ENCODE measurements at places on chromosomes 7 and 10.

- DNase-seq, result no peak
These were observed 33.7 kb downstream of the CYP2C8 start for GRCh38 chr10:95035332-95036295.

- DNase-seq, result no peak
These were observed 60.7 kb downstream of the TMEM209 start for GRCh38 chr7:130144312-130145171.

GRCh38 chr7:113444261-113444660, 325.9 kb upstream of the SMIM30 start:
- DNase-seq, result no peak

DNA sequence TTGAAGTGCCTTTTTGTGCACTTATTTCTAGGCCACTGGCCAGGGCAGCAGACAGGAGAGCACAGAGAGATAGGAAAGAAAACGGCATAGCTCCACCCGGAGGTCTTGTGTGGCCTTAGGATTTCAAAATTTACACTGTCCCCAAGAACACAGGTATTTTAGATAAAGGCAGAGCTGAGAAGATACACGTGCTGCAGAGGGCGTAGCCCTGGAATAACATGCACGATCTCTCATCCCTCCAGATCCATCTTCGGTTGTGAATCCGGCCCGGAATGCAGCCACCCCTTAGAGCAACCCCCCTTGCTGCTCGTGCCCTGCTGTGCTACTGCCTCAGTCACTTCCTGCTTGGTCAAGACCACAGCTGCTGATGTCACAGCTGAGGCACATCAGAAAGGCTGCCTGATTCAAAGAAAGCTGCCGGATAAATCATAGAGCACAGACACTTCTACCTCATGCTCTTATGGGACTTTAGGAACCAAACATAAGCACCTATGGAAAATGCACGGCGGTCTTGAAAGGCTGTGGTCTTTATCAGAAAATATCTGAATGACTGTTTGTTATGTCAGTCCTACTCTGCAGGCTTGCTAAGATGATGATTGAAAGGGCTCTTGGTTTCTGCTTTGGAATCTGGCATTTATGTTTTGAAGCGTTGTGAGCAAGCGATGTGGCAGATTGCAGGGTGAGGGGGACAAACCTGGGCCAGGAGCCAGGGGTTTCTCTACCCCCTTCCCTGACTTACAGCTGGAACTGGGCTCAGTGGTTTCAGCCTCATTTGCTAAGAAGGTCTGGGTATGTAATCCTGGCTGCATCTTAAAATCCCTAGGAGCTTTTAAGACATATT, 152.0 kb downstream of the SVIL start:
- DNase-seq, result no peak

- no peak for DNase-seq
These were observed 202.3 kb upstream of the PRKCQ start for GRCh38 chr10:6782378-6782777.

- DNase-seq, result no peak
These were observed 31.0 kb upstream of the ZEB1 start for GRCh38 chr10:31288001-31288400.

DNA sequence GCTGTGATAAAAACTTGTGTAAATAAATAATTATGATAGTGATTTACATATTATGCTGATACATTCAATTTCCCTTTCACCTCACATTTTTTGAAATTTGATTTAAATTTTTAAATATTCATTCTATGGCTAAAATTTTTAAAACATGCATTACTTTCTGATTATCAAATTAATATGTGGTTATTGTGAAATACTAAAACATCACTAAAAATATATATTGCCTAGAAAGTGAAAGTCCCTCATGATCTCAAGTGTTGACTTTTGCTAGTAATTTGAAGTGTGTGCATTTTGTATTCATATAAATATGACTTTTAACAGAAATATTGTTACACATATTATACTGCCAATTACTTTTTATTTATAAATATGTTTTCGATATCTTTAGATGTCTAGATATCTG, 3.1 kb downstream of the LRRC72 start:
- DNase-seq, result no peak

- DNase-seq, result no peak
These were observed 2.3 kb downstream of the PPIA start for GRCh38 chr7:44798649-44799305.

GRCh38 chr10:112519133-112519761, 72.2 kb downstream of the VTI1A start:
- no peak for DNase-seq

GRCh38 chr7:101009629-101010028, 10.3 kb upstream of the MUC17 start:
- DNase-seq, result no peak

GRCh38 chr10:45599021-45599603, 73.5 kb downstream of the ZFAND4 start:
- DNase-seq, result no peak

DNA sequence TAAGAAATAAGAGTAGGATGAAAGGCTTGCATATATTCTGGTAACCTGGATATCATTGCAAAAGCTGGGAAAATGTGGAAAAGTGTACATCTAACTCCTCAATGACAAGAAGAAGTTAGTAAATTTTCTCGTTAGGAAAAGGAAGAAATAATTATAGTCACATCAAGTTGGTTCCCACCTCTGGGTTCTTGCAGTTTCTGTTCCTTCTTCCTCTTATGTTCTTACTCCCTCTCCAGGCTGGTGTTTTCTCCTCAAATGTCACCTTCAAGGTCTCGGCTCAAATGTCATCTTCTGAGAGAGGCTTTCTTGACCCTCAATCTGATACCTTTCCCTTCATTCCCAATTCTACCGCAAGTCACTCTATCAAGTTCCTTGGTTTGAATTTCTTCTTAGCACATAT, 64.4 kb downstream of the ENTPD1 start:
- DNase-seq, result no peak

DNA sequence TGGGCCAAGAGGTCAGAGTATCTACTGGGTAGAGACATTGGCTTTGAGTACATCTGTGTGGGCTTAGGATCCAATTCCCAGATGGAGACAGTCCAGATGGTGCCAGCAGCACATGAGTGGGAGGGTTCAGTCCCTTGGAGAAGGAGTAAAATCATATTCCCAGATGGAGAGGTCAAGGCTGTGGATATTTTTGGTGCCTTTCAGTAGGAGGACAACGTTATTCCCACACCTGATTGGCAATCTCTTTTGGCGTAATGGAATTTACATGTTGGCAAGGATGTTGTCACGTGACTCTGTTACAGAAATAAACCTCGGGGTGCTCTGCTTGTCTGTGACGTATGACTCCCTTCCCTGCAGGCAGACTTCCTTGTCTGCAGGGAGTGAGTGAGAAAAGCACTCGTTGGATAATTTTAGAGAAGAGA, 27.6 kb downstream of the NPS start:
- no peak for DNase-seq

GRCh38 chr10:72980348-72980747, 25.7 kb upstream of the PLA2G12B start:
- no peak for DNase-seq

DNA sequence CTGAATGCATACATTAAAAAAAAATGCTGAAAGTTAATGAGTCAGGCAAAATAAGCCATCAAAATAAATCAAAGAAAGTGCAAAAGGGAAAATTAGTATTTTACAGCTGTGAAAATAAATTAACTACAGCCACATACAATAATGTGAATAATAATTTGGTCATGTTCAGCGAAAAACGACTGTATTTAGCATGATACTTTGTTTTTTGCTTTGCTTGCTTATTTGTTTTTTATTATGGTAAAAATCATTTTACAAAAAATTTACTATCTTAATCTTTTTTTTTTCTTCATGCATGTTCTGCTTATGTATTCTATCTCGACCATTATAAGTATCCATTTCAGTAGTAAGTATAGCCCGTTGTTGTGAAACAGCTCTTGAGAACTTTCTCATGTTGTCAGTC, 77.1 kb downstream of the RAB18 start:
- no peak for DNase-seq

GRCh38 chr7:106050002-106050745, 61.9 kb downstream of the SYPL1 start:
- DNase-seq, result no peak

DNA sequence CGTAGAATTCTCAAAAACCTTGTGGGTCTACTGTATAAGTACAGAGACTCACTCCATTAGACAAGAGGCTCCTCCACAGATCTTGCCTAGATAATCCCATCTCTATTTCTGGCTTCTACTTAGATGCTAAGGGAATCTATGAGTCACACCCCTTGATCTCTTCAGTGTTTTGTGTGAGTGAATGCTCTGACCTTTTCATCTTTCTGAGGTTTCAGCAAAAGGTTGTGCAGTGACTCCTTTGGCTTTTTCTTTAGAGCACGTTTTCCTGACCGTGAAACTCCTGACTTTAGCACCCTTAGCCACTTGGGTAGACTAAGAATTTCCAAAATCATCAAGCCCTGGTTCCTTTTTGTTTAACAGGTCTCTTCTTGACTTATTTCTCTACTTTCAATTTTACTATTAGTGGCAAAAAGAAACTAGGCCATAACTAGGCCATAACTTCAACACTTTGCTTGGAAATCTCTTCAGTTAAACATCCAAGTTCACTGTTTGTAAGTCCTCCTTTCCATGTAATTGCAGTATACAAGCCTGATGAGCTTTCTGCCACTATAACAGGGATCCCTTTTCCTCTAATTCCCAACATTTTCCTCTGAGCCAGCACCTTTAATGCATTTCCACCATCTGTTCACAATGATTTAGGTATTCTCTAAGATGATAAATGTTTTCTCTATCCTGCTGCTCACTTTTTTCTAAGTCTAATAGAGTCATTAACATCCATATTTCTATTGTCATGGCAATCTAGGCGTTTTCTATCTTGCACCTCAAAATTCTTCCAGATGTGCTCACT, 19.4 kb downstream of the COPG2 start:
- DNase-seq, result no peak

- DNase-seq, result no peak
These were observed 129.4 kb downstream of the SLC16A9 start for GRCh38 chr10:59580026-59580863.

DNA sequence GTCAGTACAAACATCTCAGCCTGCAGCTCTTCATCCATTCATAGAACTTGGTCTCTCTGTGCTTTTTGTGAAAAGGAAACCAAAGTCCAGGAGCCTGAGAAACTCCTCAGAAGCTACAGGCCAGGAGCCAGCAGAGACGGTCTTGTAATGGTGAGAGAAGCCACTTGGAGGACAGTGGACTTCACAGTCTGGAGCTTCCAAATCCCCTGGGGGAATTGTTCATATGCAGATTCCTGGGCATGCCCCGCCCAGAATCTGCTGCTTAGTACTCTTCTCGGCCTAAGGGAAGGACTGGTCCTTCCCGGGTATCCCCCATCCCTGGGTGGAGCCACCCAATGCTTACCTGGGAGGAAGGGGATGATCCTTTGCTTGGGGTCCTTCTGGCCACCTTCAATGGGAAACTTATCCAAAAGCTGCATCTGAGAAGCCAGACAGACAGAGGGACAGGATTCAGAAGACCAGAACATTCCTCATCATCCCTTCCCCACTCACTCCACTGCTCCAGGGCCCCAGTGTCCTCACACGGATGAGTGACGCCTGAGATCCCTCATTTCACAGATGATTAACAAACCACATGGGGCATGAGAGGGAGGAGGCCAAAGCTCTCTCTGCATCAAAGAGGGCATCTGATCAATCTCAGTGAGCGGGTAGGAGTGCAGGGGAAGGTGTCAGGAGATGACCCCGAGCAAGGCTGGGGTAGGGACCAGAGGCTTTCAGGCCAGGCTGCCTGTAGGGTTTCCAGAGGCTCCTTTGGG, 88.4 kb downstream of the SH3PXD2A start:
- DNase-seq, result no peak

DNA sequence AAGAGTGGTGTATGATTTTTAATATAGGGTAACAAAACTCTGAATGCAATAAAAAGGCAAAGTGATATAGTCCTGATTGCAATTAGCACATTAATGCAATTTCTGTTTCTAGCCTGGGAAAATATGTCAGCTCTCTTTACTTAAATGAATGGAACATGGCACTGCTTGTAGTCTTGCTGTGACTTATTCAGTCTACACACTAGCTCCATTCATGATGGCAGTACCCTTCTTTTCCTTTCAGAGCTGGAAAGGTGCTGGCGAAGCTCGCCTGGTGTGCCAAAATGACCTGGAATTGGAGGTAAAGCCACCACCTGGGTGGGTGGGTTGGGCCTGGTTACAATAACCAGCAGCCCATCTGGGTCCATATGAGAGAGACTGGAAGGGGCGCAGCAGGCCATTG, 85.3 kb downstream of the ZNF365 start:
- DNase-seq, result no peak

DNA sequence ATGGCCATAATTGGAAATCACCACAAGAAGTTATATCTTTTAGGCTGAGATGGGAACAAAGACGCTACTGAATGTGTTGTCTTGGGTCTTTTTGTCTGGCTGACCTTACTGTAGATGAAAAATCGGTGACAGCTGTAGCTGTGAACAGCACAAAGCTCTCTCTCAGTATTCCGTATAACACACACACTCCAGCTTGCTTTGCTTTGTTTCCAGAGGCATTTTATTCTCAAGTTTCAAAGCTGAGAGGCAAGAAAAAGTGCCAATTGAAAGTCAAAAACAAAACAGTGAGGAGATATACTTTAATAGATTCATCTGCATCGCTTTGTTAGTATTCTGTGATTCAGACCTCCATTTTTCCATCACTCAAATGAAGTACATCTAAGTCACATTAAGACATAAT, 39.6 kb upstream of the CABCOCO1 start:
- DNase-seq, result no peak

DNA sequence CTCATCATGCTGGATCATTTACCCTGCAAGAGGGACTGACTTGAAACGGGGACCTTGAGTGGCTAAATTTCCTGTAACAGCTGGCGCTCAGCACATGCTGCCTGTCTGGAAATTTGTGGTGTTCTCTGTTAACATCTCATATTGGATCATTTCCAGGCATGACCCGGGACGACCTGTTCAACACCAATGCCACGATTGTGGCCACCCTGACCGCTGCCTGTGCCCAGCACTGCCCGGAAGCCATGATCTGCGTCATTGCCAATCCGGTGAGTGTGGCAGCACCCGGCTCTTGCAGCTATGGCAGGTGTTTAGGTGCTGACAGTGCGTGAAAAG, 9.9 kb downstream of the MDH2 start:
- no peak for DNase-seq

GRCh38 chr7:81624021-81624592, 145.7 kb downstream of the HGF start:
- no peak for DNase-seq

Measured in GOT3 (cell line).